ENCODE measurements at places on chromosomes 2 and 18.

DNA sequence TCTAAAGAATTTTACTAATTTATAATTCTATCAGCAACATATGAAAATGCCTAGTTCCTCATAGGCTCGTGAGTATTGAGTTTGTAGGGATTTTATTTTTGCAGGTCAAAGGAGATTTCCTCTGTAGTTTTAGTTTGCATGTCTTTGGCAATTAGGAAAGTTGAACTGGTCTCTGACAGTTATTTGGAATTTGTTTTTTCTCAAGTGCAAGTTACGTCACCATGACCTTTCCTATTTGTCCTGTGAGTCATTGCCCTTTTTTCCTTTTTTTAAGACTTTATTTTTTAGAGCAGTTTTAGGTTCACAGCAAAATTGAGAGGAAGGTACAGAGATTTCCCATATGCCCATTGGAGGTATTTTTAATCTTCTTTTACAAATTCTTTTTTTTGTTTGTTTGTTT is 29.0 kb downstream of the RAMP1 start:
- no peaks in the 10 kb centered on the region for H3K36me3 ChIP-seq
- no peak for DNase-seq
- no peaks in the 10 kb centered on the region for H3K27me3 ChIP-seq
- no peak overlapping the region for H3K27ac ChIP-seq

DNA sequence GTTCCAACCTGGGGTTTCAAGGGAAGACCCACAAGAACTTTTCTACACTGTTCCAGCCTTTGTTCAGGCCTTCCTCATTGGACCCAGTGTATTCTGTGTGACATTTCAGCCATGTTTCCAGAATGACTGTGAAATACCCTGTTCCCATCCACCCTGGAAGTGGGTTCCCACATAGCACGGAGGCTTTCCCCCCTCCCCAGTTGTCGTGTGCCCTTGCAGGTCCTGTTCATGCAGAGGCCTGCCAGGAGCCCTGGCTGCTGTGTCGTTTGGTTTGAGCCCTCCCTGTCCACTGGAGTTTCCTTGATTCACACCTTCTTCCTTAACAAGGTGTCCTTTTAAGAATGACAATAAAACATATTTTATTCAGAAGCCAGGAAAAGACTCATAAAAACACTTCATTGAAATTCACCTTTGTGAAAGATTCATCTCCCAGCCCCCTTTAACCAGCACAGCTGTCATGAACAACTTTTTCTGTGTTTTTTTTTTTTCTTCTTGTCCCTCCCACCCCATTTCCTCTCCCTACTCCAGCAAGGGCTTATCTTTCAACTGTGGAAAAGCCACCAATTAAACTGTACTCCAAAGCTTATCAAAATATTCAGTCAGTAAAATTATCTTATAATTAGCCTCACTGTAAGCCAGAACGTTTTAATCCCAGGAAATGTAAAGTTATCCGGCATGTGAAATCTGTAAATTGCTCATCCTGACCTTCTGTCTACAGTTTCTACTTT is 106.4 kb downstream of the ACOXL start:
- DNase-seq, result no peak
- H3K36me3 ChIP-seq, result no peaks in the 10 kb centered on the region
- H3K27me3 ChIP-seq, result no peaks in the 10 kb centered on the region
- no peak overlapping the region for H3K4me3 ChIP-seq
- peaks cover 3% of the 10 kb centered on the region for H3K4me1 ChIP-seq

GRCh38 chr2:224909885-224910573 is 132.2 kb downstream of the DOCK10 start:
- no peaks in the 10 kb centered on the region for H3K27me3 ChIP-seq
- H3K4me1 ChIP-seq, result peaks cover 40% of the 10 kb centered on the region
- H3K36me3 ChIP-seq, result peaks cover 26% of the 10 kb centered on the region
- peak overlapping the region; percentile 77 for H3K27ac ChIP-seq
- no peak overlapping the region for H3K4me3 ChIP-seq

DNA sequence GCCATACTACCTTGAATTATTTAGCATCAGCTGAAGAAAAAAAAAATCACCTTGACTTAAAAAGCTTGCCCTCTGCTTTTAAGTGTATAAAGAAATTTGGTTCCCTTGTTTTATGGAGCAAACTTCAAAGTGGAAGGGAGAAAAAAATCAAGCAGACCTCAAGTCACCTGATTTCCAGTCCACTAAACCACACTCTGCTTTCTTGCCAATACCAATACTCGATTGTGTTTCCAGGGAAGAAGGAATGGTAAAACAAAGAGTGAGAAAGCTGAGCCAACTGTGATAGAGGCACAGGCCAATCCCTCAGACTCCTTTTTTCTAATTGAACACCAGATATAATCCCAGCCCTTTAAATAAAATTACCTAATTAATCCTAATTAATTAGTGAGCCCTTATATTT is 587.3 kb downstream of the ARHGAP15 start:
- peak overlapping the region; percentile 24 for H3K27ac ChIP-seq
- peaks cover 5% of the 10 kb centered on the region for H3K4me1 ChIP-seq
- no peak overlapping the region for H3K4me3 ChIP-seq
- H3K27me3 ChIP-seq, result no peaks in the 10 kb centered on the region
- DNase-seq, result no peak

DNA sequence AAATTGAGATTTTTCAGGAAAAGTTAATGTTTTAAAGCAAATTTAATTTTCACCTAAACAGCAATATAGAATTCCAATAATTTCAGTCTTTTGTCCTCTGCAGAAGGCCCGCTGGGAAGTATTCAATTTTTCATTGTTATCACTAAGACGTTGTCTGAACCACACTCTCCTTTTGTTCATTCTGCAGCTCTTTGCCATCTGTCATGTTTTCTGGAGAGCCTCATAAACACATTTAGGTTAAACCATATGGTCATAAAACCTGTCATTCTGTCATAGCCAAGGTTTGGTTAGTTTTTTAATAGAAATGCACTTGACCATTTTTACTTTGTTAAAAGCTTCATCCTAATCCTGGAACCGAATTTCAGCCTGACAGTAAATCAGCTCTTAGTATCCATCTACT is 54.0 kb upstream of the PGAP1 start:
- DNase-seq, result no peak
- no peaks in the 10 kb centered on the region for H3K4me1 ChIP-seq
- no peak overlapping the region for H3K4me3 ChIP-seq
- peaks cover under 1% of the 10 kb centered on the region for H3K36me3 ChIP-seq

- peak overlapping the region; percentile 90 for H3K27ac ChIP-seq
- H3K27me3 ChIP-seq, result no peaks in the 10 kb centered on the region
- H3K4me1 ChIP-seq, result peaks cover 38% of the 10 kb centered on the region
- no peak for DNase-seq
- no peaks in the 10 kb centered on the region for H3K36me3 ChIP-seq
Observed at GRCh38 chr18:58535340-58536201, 93.3 kb downstream of the ALPK2 start.

DNA sequence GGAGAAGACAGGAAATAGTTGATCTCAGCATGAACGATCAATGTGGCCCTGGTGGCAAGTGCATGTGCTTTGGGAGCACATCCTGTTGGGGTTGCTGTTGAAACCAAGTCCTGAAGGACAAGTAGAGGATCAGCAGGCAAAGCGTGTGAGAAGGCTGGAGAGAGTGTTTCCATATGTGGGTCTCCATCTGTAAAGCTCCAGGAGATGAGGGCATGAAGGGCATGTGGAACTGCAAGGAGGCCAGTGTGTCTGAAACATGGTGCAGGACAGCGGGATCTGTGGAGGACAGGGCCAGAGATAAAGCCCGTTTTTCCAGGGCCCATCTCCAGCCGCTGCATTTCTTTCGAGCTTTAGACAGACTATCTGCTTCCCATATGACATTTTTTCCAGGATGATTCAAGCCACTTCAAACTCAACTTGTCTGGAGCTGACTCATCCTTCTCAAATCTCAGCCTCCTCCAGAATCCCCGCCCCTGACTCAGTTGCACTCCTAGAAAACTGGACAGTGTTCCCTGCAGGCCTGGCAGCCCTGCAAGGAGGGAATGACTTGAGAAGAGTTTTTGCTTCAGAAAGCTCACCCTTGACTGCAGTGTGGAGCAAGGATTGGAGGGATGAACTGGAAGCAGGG is 226.1 kb downstream of the VAPA start:
- H3K27me3 ChIP-seq, result peaks cover 9% of the 10 kb centered on the region
- H3K27ac ChIP-seq, result peak overlapping the region; percentile 36
- no peak for DNase-seq
- H3K36me3 ChIP-seq, result no peaks in the 10 kb centered on the region

DNA sequence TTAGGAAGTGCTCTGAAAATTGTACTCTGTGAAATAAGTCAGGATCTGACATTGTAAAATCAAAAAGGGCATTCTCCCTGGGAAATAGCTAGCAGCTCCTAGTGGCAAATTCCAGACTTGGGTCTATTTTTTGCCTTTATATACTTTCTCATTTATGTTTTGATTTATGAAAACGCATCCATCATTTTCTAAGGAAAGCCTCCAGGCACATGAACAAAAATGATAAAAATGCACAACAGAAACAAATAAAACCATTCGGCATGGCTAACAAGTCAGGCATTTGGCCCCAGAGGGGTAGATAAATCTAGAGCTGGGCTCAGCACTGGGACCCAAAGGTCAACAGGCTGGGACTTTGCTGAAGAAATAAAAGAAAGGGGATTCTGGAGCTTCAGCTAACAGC is 167.0 kb downstream of the BCL11A start:
- no peak overlapping the region for H3K27ac ChIP-seq
- no peak for DNase-seq
- peaks cover 23% of the 10 kb centered on the region for H3K4me1 ChIP-seq
- H3K36me3 ChIP-seq, result peaks cover 3% of the 10 kb centered on the region

DNA sequence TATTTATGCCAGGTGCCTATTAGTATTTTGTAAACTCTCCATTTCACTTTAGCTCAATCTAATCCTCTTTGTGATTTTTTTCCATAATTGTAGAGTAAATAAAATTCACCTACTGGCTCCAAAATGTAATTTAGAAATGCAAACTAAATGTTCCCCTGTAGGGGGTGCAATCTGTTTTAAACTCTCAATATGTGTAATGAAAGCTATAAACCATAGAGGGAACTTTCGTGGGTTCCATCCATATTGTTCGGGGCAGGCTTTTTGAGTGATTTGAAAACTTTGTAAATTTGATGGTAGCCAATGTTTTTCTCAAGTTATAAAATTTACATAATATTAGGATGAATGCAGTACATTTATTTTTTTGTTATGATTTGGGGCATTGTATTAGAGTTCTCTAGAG is 49.4 kb downstream of the TSPYL6 start:
- no peaks in the 10 kb centered on the region for H3K27me3 ChIP-seq
- peaks cover 14% of the 10 kb centered on the region for H3K36me3 ChIP-seq

DNA sequence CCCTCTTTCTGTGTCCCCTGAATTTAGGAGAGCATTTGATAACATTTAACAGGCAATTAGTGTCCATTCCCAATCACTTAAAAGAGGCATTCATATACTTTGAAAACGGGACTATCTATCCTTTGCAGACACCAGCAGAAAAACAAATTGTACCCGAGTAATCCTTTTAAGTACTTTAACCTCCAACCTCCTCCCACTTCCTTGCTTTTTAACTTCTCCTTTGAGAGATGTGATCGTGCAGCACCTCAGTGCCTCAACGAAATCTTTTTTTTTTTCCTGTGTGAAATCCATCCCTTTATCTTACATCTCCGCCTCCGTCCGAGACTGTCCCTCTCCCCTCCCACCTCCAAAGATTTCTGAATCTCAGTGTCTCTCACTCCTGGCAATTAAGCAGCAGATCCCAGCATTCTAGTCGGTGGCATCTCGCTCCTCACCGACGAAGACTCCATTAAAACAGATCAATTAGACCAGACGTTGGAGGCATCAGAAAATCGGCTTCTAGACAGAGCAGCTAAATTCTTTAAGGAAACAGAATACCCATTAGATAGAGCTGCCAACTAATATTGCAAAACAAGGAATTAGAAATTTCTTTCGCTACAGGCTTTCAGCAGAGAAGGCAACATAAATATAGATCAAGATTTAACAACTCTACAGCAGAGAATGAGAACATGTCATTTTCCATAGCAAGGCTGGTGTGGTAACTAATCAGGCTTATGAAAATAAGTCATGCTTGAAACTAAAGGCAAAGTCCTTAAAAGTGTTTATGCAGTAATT is 1.9 kb upstream of the TMEFF2 start:
- H3K36me3 ChIP-seq, result no peaks in the 10 kb centered on the region
- peak overlapping the region; percentile 74 for H3K4me3 ChIP-seq
- peaks cover 25% of the 10 kb centered on the region for H3K4me1 ChIP-seq
- no peak for DNase-seq
- H3K27ac ChIP-seq, result no peak overlapping the region
- H3K27me3 ChIP-seq, result peaks cover 22% of the 10 kb centered on the region

DNA sequence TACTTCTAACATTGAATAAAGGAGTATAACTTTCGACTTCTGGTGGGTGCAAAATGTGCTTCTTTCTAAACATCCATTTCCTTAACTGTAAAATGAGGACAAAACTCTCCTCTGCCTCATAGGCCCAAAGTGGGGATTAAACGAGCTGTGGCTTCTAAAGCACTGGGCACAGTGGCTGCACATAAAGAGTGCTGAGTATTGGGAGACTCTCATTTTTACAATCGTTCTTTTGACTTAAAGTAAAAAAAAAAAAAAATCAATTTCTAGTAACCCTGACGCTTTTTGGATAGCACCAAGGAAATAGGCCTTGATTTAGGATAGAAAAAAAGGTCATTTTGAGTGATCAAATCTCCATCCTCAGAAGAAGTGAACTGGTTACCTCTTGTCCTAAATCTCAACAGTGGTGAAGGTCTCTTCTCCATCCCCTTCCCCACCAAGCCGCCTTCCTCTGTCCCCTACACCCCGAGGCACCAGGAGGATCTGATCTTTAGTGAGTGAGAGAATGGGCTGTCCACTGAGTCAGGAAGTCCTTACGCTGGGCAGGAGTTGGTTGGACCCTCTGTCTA is 161.6 kb downstream of the DDX1 start:
- H3K4me1 ChIP-seq, result no peaks in the 10 kb centered on the region
- no peaks in the 10 kb centered on the region for H3K36me3 ChIP-seq
- DNase-seq, result no peak
- no peak overlapping the region for H3K27ac ChIP-seq
- peaks cover 9% of the 10 kb centered on the region for H3K27me3 ChIP-seq

DNA sequence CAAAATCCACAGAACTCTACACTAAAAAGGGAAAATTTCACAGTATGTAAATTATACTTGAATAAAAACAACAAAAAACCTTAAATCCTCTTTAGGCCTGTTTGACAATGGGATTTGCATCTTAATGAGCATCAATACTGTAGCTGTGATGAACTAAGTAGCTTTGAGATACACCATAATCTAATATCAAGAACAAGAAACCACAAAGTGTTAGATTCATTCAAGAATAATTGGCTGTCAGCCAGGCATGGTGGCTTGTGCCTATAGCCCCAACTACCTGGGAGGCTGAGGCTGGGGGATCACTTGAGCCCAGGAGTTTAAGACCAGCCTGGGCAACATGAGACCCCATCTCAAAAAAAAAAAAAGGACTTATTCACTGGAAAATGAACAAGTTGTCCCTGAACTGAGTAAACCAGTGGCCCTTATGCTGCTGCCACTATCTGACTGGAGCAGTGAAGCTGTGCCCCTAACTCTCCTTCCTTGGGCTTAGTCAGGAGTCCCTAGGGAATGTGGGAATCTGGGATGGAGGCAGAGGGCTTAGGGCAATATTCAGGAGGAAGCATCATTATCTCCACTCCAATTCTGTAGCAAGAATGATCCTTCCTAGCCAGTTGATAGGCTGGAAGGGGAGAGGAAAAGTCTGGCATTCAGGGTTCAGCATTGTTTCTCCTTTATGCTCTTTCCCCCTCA is 88.5 kb downstream of the PRKCE start:
- DNase-seq, result no peak
- H3K4me3 ChIP-seq, result no peak overlapping the region
- peaks cover 44% of the 10 kb centered on the region for H3K4me1 ChIP-seq
- peaks cover 16% of the 10 kb centered on the region for H3K36me3 ChIP-seq
- no peaks in the 10 kb centered on the region for H3K27me3 ChIP-seq

- H3K36me3 ChIP-seq, result no peaks in the 10 kb centered on the region
- no peaks in the 10 kb centered on the region for H3K4me1 ChIP-seq
- no peak overlapping the region for H3K4me3 ChIP-seq
- peaks cover 10% of the 10 kb centered on the region for H3K27me3 ChIP-seq
- no peak overlapping the region for H3K27ac ChIP-seq
- DNase-seq, result no peak
Observed at GRCh38 chr18:62379051-62379450, 53.9 kb downstream of the TNFRSF11A start.
